ENCODE measurements at places on chromosomes 2 and 18. TPM values are rescaled to one million over a fixed set of nuclear protein-coding genes. Genes with fewer than 3 reads are reported as not detected.

DNA sequence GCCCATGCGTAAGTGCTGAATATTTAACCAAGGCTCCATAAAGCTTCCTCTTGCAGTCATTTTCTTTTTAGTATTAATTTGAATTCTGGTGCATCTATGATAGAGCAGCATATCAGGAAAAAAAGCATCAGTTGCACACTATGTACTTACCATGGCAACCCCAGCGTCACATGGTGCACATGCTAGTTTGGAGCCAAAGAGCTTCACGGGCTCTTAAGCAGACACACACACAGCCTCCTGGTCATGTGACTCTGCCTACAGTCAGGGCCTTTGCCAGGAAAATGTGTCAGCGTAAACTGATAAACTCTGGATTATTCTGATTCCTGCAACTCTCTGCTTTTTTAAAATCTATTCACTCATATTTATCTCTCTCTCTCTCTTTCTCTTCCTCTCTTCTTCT lies 30.2 kb downstream of the NYAP2 start:
- peak; percentile 91 for DNase-seq

GRCh38 chr2:236180831-236181453 lies 12.8 kb upstream of the GBX2 start:
- peak; percentile 92 for DNase-seq

DNA sequence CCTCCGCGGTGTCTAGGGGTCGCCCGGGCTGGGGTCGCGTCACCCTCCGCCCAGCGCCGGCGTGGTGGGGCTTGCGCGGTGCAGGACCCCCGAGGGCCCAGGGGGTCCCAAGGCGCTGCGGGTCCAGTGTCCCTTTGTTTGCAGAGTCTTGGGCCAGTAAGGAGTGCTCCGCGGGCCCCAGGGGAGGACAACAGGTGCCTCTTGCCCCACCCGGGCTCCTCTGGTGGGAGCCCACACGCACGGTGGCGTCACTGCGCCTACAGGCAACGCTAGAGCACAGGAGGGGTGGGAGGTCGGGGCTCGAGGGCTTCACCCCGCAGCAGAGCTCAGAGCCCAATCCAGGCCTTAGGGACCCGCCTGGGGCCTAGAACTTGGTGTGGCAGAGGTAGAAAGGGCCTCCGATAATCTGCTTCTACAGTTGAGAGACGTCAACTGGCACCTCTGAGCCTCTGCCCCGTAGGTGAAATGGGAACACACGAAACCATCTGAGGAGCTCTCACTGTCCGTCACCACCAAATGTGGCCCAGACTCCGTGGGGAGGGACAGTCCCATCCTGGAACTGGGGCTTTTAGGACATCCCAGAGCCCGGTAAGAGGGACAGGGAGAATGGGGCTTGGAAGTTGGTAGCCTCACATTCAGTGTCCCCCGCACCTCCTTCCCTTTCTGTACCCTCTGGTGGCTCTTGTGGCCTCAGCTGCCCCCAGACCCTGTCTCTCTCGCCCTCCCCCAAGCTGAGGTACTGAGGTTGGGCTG lies 1.4 kb downstream of the ARID5A start:
- DNase-seq = no peak

Gene ADD2
- 67.0 TPM for polyA plus RNA-seq

DNA sequence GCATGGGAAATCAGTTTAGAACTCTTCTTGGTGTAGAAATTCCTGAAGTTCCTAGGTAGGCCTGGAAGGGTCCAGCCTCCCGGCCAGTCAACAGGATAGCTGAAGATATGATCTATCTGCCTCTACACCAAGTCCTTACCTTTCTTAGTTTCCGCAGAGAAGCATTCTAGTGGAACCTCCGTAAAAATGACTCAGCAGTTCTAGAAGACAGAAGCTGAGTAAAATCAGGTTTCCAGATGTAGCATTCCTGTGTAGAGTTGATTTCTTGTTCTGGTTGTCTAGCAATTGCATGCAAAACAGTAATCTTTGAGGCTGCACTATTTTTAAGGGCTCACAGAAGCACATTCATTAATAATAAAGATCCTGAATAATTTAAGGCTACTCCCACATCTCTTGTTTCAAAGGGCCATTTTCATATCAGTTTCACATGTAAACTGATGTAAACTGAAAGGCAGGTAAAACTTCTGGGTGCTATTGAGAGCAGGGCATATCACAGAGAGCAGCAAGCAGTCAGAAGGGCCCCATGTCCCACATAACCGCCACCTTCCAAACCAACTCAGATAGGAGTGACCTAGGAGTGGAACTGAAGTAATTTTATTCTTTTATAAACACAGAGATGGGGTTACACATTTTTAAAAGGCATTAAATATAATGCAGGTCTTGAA lies 3.2 kb upstream of the DYTN start:
- DNase-seq = no peak

DNA sequence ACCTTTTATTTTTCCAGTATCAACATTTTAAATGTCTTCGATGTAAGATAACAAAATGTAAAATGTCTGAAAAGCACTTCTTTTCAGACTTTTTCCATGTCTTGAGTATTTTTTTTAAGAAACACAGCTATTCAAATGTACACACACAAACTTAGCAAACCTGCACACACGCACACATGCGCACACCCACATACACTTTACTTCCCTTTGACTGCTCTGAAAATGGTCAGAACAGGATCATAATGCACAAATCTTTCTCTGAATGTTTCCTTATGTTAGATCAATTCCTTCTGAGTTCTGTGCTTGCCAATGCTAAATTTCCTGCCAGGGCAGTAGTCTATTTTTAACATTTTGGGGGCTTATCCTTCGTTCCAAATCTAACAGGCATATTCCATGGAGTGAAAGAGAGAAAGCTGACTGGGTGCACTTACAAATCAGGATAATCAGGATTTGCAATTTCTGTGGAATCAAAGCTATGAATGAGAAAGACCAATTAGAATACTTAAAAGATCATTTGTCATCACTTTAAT lies 136.3 kb downstream of the ZEB2 start:
- DNase-seq = no peak

GRCh38 chr2:98327776-98328175 lies 18.5 kb upstream of the CNGA3 start:
- no peak for DNase-seq

GRCh38 chr2:161134547-161135518 lies 25.4 kb upstream of the TANK start:
- peak; percentile 55 for DNase-seq

GRCh38 chr18:8169722-8170121 lies 439.5 kb upstream of the RAB12 start:
- DNase-seq = peak; percentile 6
